ENCODE measurements at places on chromosomes 11 and 22.

DNA sequence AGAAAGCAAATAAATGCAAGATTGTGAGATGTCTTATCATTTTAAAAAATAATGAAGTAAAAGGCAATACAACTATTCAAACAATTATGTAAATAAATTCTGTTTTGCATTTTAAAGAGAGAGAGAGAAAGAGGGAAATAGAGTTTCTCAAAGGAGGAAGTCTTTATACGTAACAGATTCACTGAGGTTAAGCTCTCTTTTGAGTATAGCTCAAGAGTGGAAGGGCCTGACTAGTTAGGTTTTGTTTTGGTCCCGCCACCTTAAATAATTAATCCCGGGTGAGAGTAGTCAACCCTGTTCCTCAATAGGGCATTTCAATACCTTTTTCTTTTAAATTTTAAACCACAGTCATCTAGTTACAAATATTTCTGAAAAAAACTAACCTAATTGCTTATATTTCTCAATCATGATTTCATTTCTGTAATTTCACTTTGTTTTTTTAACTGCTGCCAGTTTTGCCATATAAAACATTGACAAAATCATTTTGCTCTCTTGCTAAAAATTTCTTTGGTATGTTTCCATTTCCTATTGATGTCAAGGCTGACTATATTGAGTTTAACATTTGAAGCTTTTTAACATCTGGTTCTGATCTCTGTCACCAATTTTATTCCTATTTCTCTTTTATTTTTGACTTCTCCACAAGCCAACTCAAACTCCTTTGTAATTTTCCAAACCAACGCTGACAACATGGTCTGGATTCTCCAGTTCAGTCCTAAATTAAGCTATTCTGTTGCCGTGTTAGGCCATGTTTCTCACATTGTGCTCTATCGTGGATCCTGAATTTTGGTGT lies 10.3 kb downstream of the OR10D3 start:
- DNase-seq: peak; percentile 58

- DNase-seq: no peak
Observed at GRCh38 chr11:31712851-31713250, 98.3 kb downstream of the PAX6 start.

GRCh38 chr11:94922321-94923003 lies 50.9 kb downstream of the CWC15 start:
- peak; percentile 63 for DNase-seq

GRCh38 chr22:29311464-29312217 lies 3.9 kb downstream of the RASL10A start:
- no peak for DNase-seq

- no peak for DNase-seq
Observed at GRCh38 chr22:30871391-30872284, 96.9 kb downstream of the MORC2 start.

- no peak for DNase-seq
Observed at GRCh38 chr11:20235164-20235563, 74.9 kb upstream of the DBX1 start.

DNA sequence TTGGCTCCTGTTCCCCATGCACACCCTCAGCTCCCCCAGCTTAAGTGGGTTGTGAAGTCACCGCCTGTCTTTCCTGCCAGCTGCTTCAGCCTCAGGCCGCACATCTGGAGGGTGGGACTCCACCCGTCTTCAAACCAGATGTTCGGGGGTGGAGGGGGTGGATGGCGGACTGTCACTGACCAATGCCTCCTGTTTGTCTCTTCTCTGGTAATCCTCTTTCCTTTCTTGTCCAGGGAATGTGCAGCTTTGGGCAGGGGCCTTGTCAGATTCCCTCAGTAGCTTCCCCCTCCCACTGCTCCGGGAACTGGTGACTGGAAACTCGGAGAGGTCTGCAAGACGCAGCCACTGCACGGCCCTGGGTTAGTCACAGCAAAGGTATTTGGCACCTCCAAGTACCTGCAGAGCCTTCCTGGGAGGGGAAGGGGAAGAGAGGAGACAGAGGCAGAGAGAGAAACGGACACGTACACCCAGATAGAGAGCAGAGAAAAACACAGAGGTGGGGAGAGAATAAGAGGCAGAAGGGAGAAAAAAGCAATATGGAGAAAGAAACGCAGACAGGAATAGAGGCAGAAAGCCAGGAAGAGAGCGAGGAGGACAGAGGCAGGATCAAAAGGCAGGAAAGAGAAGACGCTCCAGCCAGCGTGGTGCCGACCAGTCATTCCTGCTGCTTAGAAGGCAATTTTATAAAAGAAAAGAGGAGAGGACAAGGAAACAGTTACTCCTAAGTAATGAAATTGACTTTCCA lies 56.1 kb upstream of the TIMP3 start:
- peak; percentile 29 for DNase-seq

DNA sequence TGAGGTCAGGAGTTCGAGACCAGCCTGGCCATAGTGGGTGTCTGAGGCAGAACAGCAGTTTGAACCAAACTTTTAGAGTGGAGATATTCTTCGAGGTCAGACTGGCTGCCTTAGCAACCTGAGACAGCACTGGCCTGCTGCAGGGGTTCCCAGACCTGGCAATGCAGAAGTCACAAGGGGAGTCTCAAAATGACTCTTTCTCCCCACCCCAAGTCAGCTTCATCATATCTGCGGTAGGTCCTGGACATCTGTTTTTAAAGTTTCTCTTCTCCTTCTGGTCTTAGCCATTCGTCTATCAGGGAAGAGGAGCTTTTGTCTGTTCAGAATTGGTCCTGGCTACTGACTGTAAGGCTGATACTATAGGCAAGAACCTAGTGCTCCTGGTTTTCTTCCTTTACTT lies 14.5 kb upstream of the CLMP start:
- no peak for DNase-seq

GRCh38 chr11:21622566-21622965 lies 570.3 kb upstream of the ANO5 start:
- DNase-seq: no peak

DNA sequence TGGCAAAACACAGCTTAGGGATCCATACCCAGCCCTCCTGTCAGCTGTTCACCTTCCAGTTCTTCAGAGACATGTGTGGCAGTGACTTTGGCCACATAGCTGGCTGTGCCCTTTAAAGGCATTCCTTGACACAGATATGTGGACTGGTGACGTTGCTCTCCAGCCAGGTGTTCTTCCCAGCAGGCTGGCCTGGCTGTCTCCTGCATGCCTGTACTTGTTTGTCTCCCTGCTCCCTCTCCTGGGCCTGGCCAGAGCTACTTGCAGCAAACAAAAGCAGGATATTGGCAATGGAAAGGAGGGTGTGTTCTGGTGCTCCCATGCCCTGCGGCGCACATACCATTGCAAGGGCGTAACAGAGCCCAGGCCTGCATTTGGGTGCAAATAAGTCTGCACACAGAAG lies 38.3 kb downstream of the PIK3IP1 start:
- no peak for DNase-seq

DNA sequence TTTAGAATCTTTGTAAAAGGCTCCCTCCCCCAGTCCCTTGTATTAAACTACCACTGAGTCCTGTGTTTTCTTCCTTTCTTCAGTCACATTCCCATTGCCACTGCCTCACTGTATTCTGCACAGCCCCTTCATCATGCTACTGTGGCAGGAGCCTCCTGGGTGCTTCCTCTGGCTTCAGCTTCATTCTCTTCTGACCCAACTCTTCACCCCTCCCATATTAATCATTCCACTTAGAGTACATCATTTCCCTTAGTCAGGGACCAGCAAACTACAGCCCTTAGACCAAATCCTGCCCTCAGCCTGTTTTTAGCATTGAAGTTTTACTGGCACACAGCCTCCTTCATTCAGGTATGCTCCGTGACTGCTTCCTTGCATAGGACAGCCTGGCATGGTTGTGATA lies 127.7 kb upstream of the MTNR1B start:
- DNase-seq: no peak

- DNase-seq: no peak
Observed at GRCh38 chr22:37225481-37225880, 13.2 kb upstream of the SSTR3 start.

DNA sequence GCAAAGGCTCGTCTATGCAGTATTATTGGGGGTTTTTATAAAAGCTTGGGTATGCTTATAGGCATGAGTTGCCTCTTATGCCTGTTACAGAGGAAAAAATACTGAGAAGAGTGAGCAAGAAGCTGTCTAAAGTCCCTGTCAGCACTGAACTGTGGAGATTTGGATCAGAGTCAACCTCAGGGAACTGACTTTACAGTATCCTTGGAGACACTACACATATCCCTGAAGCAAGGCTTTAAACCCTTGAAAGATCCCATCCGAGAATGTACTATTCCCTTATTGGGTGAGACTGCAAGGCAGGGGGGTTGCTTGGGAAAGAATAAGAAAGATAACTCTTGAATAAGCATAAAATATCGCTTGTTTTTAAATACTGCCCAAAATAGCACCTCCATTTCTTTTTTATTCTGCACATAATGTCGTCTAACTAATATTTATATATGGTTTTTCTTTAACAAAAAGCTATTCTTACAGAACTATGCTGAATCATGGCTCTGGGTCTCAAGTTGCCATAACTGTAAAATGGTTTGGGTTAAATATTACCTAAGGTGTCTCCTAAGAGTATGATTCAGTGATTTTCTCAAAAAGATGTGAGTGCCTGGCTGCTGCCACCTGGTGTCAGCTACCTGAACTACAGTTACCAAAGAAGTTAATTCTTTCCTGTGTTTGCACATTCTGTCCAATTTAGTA lies 1062.8 kb downstream of the DLG2 start:
- peak; percentile 57 for DNase-seq

DNA sequence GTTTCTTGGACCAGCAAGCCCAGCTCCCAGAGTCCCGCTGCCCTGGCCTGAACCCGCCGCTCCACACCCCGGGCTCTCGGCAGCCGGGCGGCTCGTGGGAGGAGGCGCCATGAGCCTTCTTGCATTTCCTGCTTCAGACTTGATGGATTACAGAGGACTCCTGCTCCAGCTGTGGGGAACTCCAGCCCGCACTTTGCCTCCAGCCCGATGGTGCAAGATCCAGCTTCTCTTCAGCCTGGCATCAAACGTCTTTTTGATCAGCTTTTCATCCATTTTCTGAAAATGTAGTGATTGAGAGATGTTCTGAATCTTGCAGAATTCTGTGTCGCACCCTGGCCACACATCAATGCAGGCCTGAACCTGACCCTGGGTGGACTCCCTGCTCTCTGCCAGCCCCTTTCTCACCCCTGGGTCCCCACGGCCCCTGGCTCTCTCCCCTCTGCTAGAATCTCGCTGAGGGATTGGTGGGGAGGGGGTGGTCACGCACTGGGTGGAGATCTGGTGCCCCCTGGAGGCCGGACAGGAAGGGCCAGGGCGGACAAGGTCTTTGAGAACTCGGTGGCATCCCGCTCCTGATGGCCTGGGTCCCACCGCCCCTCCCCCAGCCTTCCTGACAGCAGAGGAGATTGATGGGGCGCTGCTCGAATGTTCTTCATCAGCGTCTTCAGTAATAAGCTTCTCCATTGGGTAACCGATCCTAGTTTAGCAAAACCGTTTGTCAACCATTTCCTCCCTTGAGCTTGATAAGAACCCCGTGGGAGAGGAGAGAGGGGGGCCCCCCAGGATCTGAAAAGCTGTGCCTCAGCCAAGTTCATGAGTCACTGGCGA lies 12.1 kb upstream of the NFAM1 start:
- DNase-seq: peak; percentile 85

GRCh38 chr11:126390272-126390867 lies 34.9 kb downstream of the ST3GAL4 start:
- no peak for DNase-seq

DNA sequence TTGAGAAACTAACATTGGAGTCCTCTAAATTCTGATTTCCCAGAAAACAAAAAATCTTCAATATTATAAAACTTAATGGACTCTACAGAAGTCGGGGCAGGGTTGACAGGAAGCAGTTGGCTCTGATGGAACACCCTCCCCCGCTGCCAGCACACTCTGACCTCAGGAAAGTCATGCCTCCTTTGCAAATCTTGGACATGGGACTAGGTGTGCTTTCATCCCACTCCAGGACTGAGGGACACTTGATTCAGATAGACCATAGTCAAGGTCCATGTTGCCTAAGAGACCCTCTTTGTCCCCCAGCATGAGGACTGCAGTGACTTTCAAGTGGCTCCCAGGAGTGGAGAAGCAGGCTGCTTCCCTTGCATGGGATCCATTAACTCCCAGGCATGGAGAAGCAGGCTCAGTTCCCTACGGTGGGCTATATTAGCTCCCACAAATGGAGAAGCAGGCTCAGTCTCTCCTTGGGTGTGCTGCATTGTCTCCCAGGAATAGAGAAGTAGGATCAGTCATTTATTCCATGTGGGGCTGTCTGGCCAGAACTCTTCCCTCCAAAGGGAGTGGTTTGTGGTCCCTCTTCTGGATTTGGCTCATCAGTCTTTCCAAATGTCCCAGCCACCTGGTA lies 38.3 kb downstream of the C22orf31 start:
- DNase-seq: no peak

DNA sequence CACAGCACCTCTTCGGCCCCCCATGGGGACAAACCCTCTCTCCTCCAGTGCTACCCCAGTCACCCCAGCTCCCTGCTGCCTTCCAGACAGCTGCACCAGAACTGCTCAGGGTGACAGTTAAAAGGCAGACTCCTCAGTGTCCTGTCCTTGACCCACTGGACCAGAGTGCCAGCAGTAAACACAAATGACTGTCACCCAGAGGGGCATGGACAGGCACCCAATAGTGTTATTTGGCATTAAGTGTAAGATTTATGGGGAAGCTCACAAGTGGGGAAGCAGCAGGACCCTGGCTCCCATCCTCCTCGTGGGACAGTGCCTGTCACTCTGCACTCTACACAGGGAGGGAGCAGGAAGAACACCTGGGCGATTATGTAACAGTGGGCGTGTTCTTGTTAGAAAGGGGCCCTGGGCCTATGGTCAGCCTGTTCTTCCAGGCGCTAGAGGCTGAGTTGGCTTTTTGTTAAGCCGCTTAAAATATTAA lies 5.0 kb downstream of the RPS19BP1 start:
- DNase-seq: no peak

GRCh38 chr11:31782257-31782656 lies 28.9 kb downstream of the PAX6 start:
- no peak for DNase-seq

DNA sequence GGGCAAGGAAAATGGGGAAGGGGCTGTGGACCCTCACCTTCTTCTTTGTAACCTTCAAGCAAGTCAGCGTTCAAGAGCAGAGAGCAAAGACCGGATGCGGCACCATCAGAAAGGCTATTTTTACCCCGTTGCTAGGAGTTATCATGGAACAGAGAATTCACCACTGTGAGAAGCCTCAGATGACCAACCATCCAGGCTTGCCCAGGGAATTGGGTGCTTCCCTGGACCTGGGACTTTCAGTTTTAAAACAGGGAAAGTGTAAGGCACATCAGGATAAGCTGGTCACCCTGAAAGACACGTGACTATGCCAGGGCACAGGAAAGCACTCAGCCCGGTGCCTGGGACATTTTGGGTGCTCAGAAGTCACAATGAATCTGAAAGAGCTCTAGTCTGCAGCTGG lies 10.4 kb downstream of the GALNT18 start:
- no peak for DNase-seq
